ENCODE measurements at places on chromosomes 16 and 17.
A peak's percentile ranks its signal among the peaks of the same experiment; 100 is the strongest.

GRCh38 chr17:42642336-42642735, 16.7 kb upstream of the TUBG2 start:
- DNase-seq = no peak

DNA sequence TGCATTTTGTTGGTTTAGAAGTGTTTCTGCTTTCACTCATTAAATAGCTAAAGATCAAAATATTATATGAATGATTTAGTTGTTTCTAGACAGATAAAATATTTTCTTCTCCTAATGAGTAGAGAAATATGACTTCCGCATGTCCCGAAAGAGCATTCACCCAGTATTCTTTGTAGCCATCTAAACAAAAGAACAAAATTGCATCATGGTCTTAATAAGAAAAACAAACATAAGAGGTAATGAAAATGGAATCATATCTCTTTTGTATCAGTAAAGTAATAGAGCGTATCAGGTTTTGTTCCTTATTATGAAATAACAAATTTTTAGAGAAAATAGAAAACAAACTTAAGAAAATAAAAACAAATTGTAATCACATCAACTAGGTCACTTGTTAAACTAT, 16.1 kb upstream of the KCNJ2 start:
- no peak for DNase-seq

DNA sequence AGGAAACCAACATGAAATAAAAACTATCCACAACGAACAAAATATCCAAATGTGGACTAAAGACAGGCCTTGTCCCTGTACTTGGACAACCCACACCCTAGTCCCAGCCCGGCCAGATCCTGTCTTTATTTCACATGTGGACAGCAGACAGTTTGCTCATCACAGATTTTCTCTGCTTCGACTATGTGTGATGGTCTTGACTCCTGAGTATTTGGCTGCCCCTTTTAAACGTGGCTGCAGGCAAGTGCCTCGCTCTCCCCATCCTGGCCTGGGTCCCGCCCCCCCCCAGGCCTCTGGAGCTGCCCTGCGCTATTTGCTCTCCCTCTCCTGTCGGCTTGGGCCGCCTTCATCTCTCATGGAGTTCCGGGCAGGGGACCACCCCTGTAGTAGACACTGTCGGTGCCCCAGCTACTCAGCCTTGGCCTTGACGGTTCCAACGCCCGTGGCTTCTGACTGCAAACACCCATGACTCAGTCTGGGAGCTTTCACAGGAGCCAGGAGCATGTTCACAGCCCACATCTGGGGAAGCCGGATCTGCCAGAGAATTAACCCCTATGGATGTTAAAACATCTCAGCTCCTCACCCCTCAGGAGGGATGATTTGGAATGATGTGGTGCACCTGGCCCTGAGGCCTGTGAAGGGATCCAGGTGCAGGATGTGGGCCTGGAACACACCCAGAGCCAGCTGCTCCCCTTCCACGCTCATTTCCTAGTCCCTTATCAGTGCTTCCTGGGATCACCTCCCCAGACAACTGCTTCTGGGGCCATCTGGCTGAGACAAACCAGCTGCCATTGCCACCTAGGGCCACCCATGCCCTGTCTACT, 229.7 kb upstream of the RPL38 start:
- no peak for DNase-seq

DNA sequence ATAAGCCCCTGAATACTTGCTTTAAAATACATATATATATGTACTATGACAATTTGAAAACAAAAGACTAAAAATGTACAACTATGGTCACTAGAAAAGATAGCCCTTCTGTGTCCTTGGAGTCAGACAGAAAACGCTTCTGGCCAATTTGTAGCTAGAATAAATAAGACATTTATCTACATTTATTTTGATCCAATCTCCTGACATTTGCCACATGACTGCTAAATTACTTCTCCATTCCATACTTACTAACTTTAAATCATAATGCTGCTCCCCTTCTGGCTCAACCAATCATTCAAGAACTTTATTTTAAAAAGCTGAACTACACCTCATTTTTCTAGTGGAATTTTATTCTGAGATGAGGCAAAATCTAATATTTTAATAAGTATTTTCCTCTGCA, 65.8 kb downstream of the CYTH1 start:
- no peak for DNase-seq

- no peak for DNase-seq
These were observed 8.1 kb upstream of the CMTR2 start for GRCh38 chr16:71297341-71297634.

GRCh38 chr17:73940511-73940910, 263.0 kb upstream of the RPL38 start:
- no peak for DNase-seq

- DNase-seq = no peak
These were observed 29.6 kb downstream of the RGS9 start for GRCh38 chr17:65166787-65167186.

DNA sequence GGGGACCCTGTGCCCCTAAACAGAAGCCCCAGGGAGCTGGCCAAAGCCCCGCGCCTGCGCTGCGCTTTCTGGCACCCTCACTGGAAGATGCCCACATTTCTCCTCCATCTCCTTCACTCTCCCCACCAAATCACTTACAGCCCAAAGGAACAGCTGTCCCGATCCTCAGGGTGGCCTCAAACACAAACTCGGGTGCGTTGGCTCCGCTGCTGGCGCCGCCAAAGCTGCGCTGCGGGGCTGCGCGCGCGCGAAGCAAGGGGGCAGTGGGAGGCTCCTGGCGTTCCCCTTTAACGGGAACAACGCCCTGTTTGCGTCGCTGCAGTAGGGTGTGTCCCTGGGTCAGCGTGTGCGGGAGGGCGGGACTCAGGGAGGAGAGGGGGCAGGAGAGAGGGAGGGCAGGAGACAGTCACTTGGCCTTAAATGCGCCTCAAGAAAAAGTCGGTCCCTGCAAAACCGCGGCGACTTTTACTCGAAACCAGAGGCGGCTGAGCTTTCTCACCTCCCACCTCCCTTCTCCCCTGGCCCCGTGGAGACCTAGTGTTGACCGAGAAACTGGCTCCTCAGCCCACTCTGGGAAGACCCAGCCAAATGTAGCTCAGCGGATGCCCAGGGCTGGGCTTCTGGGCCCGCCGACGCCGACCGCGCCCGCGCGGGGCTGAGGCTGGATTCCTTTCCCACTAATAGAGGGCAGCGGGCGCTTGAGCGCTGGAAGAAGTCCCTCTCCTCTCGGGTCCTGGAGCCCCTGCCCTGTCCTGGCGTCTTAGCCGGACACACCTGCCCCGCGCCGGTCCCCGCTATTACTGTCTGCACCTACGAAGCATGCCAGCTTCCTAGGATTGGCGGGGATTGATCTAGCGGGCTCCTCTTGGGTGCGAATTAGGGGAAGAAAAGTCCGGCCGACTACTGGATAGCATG, 2.6 kb downstream of the PMP22 start:
- peak; percentile 98 for DNase-seq

- DNase-seq = no peak
These were observed 317 bp downstream of the TEFM start for GRCh38 chr17:30905742-30906100.

- DNase-seq = no peak
These were observed 127.0 kb upstream of the HAS3 start for GRCh38 chr16:68978303-68978954.

DNA sequence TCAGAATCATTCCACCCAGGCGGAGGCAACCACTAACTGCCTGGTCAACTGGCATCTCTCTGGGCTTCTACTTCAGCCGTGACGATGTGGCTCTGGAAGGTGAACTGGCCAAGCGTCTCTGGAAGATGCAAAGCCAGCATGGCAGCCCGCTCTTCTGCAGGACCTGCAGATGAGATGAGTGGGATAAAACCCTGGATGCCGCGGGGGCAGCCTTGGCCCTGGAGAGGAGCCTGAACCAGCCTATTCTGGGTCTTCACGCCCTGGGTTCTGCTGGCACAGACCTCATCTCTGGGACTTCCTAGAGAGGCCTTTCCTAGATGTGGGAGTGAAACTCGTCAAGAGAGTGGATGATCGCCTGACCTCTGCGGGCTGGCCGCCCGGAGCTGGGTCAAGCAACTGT, 10.6 kb downstream of the UBB start:
- DNase-seq = no peak

DNA sequence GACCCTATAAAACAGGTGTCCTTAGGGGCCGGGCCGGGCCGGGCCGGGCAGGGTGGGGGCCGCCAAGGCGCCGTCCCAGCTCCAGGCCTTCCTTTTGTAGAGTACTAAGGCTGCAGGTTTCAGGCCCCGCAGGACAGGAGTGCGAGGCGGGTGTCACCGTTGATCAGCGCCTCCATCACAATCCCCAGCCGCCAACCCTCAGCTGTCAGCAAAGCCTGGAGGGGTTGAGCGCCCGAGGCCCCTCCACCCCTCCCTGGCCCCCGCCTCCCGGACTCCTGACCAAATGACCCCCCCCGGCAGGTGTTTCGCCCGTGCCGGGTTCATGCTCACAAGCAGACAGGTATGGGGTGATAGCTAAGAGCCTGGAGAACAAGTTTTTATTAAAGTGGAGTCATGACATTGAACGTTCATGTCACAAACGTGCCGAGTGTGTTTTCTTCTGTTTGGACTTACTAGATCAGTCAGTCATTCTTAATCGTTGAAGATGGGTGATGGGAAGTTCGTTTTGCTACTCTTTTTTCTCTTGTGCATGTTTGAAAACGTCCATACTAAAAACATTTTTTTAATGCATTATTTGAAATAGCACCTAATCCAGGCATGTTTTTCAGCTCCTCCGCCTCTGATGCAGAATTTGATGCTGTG, 534 bp downstream of the ARL2BP start:
- DNase-seq = no peak

GRCh38 chr16:56192635-56192945, 1.3 kb downstream of the GNAO1 start:
- no peak for DNase-seq

DNA sequence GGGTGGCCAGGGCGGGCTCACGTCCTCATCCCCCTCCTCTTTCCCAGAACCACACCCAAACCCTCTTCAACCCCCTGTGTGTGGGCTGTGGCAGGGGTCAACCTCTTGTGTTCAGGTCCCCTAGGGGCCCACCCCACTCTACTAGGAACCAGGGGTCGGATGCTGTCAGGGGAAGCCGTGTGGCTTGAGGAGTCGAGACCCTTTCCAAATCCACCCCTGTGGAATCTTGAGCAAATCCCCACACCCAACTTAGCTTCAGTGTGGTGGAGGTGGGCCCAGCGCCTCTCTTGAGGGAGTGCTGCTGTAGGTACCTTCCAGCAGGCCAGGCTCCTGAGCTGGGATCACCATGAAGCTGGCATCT, 121.5 kb downstream of the MRM1 start:
- DNase-seq = no peak
